ENCODE measurements at places on chromosomes 5 and 9.

GRCh38 chr5:113024076-113024697 is 47.6 kb downstream of the DCP2 start:
- DNase-seq, result no peak

- DNase-seq, result no peak
Observed at GRCh38 chr9:111463048-111463447, 21.1 kb downstream of the ECPAS start.

GRCh38 chr9:81427870-81428269 is 261.5 kb downstream of the TLE1 start:
- no peak for DNase-seq

DNA sequence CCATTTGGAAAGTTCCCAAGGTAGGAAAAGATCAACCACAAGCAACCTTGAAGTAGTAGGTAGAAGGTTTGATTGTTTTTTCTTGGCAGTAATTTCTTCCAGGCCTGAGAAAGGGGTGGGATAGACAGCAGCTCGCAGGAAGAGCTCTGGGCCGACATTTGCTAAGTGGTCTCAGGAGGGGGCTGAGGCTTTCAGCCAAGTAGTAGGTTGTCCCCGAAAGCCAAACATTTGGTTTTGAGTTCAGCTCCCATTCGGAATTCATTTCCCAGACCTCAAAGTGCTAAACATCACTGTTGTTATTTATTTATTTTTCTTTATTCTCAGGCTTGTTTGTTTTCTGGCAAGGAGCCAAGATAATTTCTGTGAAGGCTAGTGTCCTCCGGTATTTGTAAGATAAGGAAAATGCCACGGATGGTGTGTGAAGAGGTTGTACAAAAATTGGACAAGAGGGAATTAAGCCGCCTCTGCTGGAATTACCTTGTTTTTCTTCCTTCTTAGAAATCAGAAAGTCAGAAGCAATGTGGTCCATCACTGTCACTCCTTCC is 112.1 kb downstream of the KIF4B start:
- DNase-seq, result no peak

DNA sequence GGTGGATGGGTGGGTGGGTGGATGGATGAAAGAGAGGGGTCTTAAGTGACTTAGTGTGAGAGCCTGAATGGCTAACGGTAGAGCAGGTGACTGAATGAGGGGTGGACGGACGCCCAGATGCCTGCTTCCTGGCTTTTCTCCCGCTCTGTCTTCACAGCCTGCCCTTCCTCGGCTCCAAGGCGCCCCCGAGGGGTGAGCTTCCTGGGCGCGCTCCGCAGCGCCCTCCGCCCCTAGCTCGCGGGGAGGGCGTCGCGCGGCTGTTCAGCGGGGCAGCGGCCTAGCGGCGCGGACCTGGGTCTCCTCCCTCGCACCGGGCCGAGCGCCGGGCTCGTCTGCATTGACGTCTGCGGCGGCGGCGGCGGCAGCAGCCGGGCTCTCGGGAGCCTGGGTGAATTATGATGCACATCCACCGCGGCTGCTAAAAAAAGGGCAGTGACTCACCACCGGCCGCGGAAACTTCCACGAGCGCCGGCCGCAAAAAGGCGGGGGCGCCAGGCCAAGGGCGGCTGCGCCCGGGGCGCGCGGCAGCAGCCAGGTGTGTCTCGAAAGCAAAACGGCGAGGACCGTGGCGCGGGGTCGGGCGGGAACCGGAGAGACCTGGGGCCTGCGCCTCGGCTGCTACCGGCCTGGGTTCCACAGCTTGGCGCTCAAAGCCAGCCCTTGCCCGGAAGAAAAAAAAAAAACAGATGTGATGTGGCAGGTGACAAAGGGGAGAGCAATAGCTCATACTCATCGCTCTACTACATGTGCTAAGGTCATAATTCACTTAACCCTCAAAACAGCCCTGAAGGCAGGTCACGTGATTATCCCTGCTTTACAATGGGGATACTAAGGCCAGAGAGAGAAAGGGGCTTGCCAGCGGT is 143.0 kb upstream of the ADRA1B start:
- DNase-seq, result peak; percentile 33

DNA sequence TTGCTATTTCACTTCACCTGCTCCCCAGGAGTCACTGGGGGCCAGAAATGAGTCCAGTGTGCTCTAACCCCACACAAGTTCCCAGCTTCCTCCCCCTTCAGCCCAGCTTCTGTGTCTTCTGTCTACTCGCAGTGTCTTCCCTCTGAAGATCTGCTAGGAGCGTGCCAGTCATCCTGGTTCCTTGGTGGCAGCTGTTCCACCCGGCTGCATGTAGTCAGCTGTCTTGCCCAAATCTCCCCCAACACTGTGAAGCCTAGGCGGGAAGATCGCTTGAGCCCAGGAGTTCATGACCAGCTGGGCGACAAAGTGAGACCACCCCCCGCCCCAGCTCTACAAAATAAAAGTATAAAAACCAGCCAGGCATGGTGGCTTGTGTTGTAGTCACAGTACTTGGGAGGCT is 154.0 kb downstream of the GDNF start:
- DNase-seq, result no peak

- no peak for DNase-seq
Observed at GRCh38 chr9:134784577-134785305, 95.9 kb upstream of the FCN2 start.

- DNase-seq, result no peak
Observed at GRCh38 chr5:9545136-9545991, 511 bp downstream of the SEMA5A start.

DNA sequence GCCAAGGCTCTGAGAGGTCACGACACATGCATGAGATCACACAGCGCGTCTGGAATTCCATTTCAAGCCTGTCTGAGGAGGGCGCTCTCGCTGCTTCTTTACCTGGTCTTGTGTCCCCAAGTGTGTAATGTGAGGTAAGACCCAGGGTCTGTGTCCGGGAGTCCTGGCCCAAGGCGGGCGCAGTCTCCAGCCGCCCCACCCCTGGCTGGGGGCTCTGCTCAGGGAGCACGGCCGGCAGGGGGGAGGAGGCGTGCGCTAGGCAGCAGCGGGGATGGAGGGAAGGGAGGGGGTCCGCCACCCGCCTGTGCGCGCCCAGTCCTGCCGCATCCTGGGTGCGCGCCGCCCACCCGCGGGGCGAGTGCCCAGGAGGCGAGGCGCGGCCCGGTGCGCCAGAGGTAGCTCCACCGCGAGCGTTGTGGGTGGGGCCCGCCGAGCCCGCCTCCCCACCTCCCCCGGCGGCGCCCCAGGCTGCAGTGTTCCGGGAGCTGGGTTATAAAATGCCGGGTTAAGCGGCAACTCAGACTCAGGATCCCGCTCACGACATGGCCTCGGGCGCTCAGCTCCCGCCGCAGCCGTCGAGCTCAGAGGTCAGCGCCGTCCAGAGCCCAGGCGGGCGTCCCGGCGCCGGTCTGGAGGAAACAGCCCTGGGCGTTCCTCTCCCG is at the start of gene CCNI2:
TSS of gene CCNI2 (plus strand) at position 473 of the 662 bp plus-strand sequence. CDS start at position 543, 70 bp downstream.
- no peak for DNase-seq

- no peak for DNase-seq
Observed at GRCh38 chr9:72575666-72576065, 54.3 kb downstream of the TMC1 start.

DNA sequence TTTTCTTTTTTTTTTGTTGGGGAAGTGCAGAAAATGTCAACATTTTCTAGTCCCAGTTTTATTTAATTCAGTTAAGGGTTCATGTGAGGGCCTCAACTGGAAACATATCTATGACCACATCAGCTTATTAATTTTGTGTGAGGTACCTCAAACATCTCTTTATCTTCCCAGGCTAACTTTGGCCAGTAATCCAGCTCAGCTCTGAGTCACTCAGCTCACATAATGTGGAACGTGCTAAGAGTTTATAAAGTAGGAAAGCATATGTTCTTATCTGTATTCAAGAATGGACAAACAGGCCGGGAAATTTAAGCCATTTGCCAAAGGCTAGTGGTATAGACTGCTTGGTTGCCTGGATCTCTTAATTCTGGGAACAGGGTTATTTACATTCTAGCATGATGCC is 118.4 kb downstream of the INSYN2B start:
- no peak for DNase-seq

- no peak for DNase-seq
Observed at GRCh38 chr5:73564675-73565074, 764 bp downstream of the ANKRA2 start.

- no peak for DNase-seq
Observed at GRCh38 chr5:153835891-153836515, 202.7 kb downstream of the FAM114A2 start.

- DNase-seq, result no peak
Observed at GRCh38 chr5:143402017-143402552, 1.4 kb downstream of the NR3C1 start.

- DNase-seq, result no peak
Observed at GRCh38 chr5:32955814-32956213, 244.7 kb downstream of the NPR3 start.

DNA sequence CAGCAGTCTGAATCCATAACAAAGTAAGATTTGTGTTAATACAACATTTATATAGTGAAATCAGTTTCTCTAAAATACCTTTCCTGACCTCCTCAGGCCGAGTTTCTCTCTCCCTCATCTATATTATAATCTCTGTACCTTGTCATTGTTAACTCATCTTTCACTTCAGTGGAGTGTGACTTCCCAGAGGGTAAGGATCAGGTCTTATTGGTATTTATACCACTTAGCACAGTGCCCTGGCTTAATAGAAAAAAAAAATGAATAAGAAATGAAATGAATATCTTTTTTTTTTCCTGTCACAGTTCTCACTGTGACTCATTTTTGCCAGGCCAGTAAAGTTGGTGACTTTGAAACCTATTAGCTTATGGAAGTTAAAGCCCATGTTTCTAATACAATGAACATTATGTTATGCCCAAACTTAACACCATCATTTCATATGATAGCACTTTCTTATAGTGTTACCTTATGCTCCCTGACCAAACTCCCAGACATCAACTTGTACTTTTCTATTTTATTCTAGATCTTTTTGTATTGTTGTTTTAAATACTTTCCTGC is 90.1 kb downstream of the NR3C1 start:
- DNase-seq, result no peak

GRCh38 chr5:82858151-82859025 is 218.8 kb downstream of the TMEM167A start:
- DNase-seq, result no peak

DNA sequence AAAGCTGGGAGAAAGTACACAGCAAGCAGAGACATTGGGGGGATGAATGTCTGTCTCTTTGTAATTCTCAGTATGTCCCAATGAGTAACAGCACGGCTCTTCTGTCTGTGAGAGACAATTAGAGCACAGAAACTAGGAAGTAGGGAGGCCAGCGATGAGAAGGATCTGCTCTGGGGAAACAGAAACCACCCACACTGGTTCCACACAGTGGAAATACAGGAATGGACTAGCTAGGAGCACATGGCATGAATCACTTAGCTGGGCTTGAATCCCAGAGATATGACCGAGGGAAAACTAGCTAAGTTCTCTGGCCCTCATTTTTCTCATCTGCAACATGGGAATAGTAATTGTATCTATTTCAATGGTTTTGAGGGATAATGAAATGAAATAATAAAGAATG is 895.9 kb downstream of the TLE4 start:
- DNase-seq, result no peak

- DNase-seq, result no peak
Observed at GRCh38 chr9:134130503-134131375, 5.1 kb upstream of the WDR5 start.

DNA sequence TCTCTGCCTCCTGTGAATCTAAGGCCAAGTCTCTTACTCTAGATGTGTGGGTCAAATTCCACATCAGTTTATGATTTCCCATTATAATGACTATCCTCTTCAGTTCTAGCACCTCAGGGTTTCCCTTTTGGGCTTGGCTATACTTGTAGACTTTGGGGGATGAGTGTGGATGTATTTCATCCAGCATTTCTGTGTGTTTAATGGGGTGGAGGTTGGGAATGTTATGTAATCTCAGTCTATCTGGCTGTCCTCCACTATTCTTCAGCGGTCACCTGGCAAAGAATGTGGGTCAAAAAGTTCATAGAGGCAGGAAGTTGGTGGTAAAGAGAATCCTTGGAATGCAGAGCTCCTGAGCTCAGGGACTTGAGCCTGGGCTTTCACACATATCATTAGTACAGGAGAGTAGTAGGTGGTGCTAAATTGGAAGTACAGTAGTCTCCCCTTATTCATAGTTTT is 64.9 kb downstream of the CFAP95 start:
- no peak for DNase-seq

DNA sequence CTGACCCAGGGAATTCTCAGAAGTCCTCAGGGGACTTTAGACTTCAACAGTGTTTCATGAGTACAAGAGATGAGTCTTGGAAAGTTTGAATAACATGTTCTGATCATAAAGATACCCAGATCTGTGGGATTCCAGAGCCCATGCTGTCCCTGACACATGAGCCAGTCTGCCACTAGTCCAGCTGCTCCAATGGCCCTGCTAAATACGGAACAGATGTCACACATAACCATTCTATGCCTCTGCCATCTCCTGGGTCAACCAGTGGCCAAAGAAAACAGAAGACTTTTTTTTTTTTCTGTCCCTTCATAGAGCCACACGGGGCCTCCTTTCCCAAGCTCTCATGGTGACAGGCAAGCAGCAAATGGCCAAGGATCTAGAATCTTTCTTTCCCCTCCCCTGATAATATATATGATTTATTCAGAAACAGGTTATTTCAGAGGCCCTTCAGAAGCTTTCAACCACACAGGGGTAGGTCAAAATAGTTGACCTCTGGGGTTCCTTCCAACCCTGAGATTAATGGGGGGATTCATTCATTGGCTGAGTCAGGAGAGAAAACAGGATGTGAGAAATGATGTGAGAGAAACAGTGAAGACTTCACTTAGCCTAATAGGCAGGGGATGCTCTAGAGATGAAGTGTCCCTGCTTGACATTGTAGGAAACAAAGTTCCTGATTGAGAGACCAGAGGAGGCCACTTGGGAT is 367.7 kb downstream of the CDK5RAP2 start:
- no peak for DNase-seq

- no peak for DNase-seq
Observed at GRCh38 chr5:159764283-159765134, 151.8 kb upstream of the ADRA1B start.

GRCh38 chr9:87259543-87260518 is 237.8 kb upstream of the DAPK1 start:
- no peak for DNase-seq

- DNase-seq, result no peak
Observed at GRCh38 chr5:168881427-168882149, 302.4 kb upstream of the PANK3 start.

GRCh38 chr5:43627028-43627427 is 24.0 kb downstream of the NNT start:
- DNase-seq, result no peak

GRCh38 chr5:39314591-39314990 is 49.7 kb downstream of the C9 start:
- no peak for DNase-seq

Data from substantia nigra (tissue), 51 donors.